ENCODE measurements at places on chromosomes 5 and 9.

DNA sequence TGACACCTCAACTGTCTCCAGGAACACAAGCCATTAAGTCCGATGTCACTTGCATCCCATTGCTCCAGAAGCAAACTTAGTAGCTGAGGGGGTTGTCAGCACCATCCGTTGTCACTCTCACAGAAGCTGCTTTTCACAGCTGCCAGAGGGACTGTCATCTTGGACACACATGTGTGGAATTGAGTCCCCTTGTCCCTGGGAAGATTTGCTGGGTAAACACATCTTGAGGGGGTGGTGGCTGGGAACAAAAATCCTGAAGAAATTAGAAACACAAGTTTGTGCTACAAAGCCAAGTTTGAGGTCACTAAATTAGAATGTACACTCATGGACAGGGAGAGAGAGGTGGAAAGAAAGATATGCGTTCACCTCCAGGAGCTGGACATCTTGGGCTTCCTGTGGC lies 55.2 kb upstream of the ADRA1B start:
- no peak for DNase-seq

GRCh38 chr5:170783498-170784247 lies at the start of gene GABRP:
Gene GABRP (plus strand): TSS chr5:170783725. CDS start chr5:170788616, 4,891 bp downstream.
- no peak for DNase-seq

- no peak for DNase-seq
These were observed 31.0 kb downstream of the CSF2 start for GRCh38 chr5:132104556-132104955.

GRCh38 chr9:928363-929042 lies 48.0 kb upstream of the DMRT3 start:
- DNase-seq: peak; percentile 13

GRCh38 chr5:138708791-138709190 lies 44.4 kb upstream of the CTNNA1 start:
- DNase-seq: no peak

GRCh38 chr5:124154714-124155113 lies 591.7 kb downstream of the ZNF608 start:
- DNase-seq: no peak

DNA sequence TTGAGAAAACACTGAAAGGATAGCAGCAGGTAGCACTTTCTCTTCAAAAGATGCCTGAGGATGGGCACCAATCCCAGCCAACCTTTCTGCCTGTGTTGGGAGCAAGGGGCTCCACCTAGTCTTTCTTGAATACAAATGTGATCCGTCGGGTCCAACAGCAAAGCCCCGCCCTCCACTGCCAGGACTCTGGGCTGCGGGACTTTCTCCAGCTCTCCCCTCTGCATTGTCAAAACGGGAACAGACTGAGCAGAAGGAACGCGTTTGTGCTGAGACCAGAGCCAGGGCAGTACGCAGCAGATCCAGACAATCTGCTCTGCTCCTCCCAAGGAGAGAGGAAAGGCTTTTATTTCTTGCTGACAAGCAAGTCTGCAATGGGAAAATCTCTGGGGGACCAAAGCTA lies 139.7 kb downstream of the SEC61B start:
- DNase-seq: no peak

DNA sequence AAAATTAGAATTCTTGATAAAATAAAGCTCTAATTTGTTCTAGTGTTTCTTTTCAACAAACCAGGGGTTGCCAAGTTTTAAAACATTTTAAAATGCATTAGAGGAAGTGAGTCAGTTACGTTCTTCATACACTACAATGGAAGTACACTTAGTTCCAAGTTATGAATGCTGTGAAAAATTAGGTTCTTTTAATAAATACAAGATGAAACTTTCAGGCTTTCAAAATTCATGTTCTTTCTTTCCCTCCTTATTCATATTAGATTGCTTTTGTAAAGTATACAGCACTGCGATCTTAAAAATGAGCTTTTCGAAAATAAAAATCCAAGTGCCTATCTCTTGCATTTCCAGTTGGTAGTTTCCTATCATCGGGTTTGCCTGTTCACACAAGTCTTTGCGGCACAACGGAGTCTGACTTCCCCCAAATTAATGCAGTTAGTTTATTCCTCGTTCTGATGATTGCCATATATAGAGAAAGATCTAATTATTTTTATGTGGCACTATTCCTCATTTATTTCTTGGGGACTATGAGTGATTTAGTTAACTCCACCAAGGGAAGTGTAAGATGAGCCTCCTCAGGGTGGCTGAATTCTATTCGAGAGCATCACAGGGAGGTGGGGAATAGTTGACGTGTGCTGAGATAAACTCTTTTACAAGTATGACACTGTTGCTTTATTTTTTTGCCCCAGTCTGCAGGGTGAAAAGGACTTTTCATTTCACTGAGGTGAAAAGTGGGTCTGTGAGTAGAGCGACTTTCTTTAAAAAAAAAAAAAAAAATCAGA lies 238.2 kb downstream of the CD180 start:
- no peak for DNase-seq

DNA sequence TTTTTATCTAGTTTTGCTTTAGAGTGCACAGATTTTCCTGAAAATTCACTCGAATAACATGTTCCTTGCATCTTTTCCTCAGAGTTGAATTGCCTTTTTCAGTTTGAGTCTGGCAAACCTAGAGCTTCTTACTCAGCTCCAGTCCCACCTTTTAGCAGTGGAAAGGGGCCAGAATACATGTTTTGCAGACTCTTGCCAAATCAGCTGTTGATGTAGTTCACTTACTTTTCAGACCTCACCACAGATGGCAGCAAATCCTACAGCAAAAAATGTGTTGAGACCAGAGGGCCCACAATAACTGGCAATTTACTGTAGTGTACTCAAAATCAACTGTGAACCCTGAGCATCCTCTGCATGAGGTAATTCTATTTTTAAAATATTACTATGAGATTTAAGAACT lies 545.2 kb upstream of the ACO1 start:
- DNase-seq: no peak

- no peak for DNase-seq
These were observed 309.9 kb downstream of the NR3C1 start for GRCh38 chr5:143093452-143094086.

- no peak for DNase-seq
These were observed 16.9 kb upstream of the TMEM250 start for GRCh38 chr9:136135326-136136126.

DNA sequence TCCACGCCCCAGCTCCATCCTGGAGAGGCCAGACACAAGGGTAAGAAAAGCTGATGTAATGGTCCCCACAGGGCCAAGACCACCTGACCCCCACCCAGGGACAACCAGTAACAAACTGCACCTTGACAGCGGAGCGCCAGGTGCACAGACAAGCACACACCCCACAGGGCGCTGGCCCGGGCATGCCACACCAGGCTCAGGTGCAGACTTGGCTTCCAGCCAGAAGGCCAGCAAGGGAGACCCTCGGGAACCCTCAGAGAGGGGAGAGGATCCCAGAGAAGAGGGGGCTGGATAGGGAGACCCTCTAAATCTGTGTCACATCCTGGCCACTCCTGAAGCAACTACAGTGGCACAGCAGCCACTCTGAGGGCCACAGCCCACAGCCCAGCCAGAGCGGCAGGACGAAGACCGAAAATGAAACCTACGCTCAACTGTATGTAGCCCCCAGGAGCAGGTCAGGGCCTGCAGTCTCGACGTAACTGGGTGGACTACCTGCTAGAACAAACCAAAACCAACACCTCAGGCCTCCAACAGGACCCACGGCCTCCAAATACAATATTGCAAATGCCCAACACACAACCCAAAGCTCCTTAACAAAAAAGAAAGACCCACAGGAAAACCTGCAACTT lies 18.5 kb downstream of the CAMSAP1 start:
- no peak for DNase-seq

- no peak for DNase-seq
These were observed 87.3 kb upstream of the CCNG1 start for GRCh38 chr5:163350083-163350482.

DNA sequence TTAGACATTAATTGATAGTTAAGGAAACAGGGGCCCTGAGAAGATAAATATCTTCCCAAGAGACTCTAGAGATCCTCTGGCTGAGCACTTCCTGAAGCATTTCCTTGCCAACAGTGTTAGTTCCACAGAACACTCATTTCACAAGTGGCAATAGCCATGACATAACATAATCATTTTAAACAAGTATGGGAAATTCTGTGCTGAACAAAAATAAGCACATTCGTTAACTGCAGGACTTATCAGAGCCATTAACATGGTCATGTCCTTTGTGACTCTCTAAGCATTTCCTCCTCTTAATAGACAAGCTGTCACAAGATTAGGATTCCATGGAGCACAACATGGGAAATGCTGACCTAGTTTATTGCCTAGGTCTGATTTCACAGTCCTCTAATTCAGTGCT lies 184.9 kb downstream of the SNX18 start:
- DNase-seq: no peak

GRCh38 chr9:3887221-3887653 lies 361.4 kb upstream of the RFX3 start:
- DNase-seq: no peak

GRCh38 chr5:76169146-76169905 lies 86.1 kb downstream of the SV2C start:
- no peak for DNase-seq

- DNase-seq: no peak
These were observed 18.9 kb upstream of the GLIS3 start for GRCh38 chr9:4318741-4319140.

- no peak for DNase-seq
These were observed 166.8 kb upstream of the MAP3K1 start for GRCh38 chr5:56648460-56649034.

DNA sequence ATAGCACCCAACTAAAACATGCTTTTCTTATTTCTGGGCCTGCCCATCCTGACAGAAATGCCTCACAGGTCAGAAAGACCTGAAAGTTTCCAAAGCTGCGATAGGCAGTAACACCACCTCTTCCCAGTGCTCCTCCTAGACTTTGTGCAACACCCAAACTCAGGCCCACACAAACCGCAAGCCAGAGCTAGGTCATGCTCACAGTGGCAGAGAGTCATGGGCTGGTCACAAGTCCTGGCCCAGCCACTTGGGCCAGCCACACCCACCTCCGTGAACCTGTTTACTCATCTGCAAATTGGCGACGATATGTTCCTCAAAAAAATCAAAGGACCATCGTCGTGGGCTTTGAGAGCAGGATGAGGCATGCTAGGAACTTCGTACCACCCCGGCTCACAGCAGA lies 44.0 kb upstream of the SLC25A51 start:
- DNase-seq: no peak

GRCh38 chr9:99415606-99416005 lies 193.5 kb downstream of the SEC61B start:
- DNase-seq: no peak

GRCh38 chr9:96344458-96345180 lies 38.9 kb downstream of the SLC35D2 start:
- no peak for DNase-seq

- no peak for DNase-seq
These were observed 83.7 kb upstream of the IRX4 start for GRCh38 chr5:1966461-1966860.

DNA sequence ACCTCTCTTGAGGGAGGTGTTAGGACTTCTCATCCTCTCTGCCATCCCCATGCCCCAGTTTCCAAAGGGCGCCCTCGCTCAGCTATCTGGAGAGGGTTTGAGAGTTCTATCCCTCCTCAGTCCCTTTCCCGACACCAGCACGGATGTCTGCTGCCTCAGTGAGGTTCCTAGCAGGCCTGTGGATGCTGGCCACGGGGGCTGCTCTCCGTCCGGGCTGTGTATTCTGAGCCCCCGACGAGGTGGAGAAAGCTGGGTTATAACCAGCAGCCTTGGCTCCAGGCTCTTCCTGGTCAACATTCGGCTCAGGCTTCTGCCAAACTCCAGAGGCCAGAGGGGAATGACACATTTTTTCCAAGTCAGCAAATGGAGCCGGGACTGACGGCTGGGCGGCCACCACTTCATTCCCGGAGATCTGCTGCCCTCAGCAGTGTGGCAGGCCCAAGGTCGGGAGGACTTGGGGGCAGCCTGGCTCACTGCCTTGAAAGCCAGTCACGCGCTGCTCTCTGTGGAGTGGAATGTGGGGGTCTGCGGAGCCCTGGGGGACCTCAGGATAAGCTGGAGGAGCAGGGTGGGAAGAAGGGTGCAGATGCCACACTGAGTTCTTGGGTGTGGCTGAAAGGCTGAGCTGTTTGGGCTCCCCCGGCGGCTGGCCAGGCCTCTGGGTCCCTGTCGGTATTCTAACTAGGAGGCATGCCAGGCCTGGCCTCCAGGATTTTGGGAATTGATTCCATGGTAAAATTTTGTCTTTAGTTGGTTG lies 27.4 kb downstream of the PTPA start:
- no peak for DNase-seq

DNA sequence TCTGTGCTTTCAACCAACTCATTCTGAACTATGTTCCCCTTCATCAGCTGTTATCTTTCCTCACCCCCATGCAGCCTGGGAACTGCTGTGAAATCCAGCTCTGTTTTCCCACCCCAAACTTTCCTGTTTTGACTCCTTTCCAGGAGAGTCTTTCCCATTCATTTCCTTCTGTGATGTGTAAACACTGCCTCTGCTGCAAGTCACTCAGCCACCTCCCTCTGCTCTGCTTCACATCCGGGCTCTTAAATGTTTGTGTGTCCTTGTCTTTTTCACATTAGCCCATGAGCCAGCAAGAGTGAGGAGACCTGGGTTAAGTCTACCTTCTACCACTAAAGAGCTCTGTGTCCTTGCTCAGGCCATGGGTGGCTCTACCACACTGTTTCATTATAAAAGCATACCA lies 137.5 kb downstream of the ICE1 start:
- no peak for DNase-seq

DNA sequence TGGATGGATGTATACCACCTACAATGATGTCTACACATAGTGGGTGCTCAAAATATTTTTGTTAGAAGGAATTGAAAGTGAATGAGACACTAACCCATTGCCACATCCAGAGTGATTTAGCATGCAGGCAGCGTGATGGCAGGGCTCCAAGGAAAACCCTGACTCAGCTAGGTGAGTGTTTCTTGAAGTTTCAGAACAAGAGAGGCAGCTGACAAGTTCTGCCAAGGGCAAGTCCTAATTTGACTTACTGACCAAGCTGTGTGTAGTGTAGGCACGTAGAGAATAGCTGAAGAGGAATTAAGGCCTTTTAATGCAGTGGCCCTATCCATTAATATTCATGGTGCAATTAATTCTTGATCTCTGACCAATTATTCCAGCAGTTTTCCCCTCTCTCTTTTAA lies 107.8 kb upstream of the ATP10B start:
- no peak for DNase-seq

- DNase-seq: peak; percentile 79
These were observed 196.4 kb downstream of the TRPM3 start for GRCh38 chr9:70924895-70925547.

GRCh38 chr9:18504707-18505106 lies 30.8 kb downstream of the ADAMTSL1 start:
- no peak for DNase-seq

- DNase-seq: no peak
These were observed 15.2 kb upstream of the PSIP1 start for GRCh38 chr9:15525958-15526357.

DNA sequence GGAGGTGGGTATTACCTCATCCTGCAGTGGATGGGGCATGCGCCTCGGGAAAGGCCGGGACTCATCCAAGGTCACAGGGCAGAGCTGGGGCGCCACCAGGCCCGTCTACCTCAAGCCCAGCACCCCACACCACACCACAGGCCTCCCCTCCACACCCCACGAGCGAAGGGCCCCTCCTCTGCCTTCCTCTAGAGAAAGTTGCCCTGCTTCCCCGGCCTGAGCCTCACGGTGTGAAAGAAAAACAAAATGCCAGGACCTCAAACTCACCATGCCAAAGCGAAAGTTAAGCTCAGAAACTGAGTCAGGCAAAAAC lies 161.1 kb downstream of the COL23A1 start:
- no peak for DNase-seq

GRCh38 chr9:130448035-130448624 lies 3.4 kb downstream of the ASS1 start:
- no peak for DNase-seq

- DNase-seq: no peak
These were observed 12.2 kb upstream of the VAV2 start for GRCh38 chr9:134004131-134004873.

- no peak for DNase-seq
These were observed 392.0 kb downstream of the TMEM161B start for GRCh38 chr5:87876616-87877015.
